ENCODE measurements at places on chromosomes 6 and 20. TPM values are rescaled to one million over a fixed set of nuclear protein-coding genes. Genes with fewer than 3 reads are reported as not detected.

CALHM4 gene
- not detected for total RNA-seq

- peaks cover 36% of the 10 kb centered on the region for H3K4me1 ChIP-seq
- DNase-seq: no peak
- H3K27ac ChIP-seq: peak overlapping the region; percentile 57
Measured at GRCh38 chr6:123925842-123926399, 122.3 kb downstream of the NKAIN2 start.

DNA sequence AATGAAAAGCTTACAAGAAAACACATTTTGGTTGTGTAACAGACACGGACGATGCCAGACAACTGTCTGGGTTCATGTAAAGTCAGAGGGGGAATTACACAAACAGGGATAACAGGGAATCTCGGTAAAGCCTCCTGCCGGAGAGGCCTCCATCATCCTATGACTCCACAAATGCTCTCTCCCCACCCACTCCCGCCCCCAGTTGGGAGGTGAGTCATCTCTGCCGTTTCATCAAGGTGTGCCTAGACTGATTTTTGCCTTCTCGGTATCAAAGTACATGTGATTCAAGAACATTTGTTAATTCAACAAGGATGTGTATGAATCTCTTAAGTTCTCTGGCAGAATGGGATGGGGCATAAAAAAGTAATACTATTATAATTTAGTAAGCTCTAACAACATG lies 304.9 kb upstream of the PRDM1 start:
- no peaks in the 10 kb centered on the region for H3K36me3 ChIP-seq
- no peak overlapping the region for H3K27ac ChIP-seq
- DNase-seq: no peak
- peaks cover 9% of the 10 kb centered on the region for H3K27me3 ChIP-seq
- no peaks in the 10 kb centered on the region for H3K4me1 ChIP-seq

DNA sequence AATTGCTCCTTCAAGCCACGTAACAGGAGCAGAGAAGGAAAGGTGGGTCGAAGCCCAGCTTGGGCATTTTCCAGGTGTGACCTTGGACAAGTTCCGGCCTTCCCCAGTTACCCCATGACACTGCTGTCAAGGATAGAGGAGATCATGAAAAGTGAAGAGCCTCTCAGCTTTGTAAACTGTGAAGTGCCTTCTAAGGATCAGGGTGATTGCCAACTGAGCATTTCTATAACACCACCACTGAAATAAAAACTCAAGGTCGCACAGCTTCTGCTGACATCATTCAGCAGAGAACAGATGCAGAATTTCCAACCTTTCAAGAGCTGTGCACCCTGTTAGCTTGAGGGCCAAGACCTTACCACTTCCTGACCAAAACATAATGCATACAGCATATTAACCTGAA lies 24.0 kb upstream of the ZMYND8 start:
- no peaks in the 10 kb centered on the region for H3K27me3 ChIP-seq
- H3K4me3 ChIP-seq: no peak overlapping the region
- H3K27ac ChIP-seq: no peak overlapping the region
- DNase-seq: no peak

DNA sequence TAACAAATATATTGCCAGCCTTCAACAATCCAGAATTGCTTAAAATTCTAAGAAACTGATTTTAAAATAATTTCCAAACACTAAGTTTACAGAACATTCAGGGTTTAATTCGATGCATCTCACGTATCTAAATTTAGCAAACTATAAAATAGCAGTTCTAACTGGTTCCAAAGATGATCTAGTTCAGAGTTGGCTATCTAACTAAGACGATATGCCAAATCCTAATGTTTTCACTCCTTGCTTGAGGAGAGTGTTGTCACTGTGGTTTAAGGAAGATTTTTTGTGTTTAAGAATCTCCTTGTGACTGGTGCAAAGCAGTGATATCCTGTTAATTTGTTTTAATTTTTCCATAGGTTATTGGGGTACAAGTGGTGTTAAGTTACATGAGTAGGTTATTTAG lies 311.5 kb upstream of the ID4 start:
- DNase-seq: no peak
- no peak overlapping the region for H3K4me3 ChIP-seq
- H3K27me3 ChIP-seq: no peaks in the 10 kb centered on the region
- no peak overlapping the region for H3K27ac ChIP-seq
- no peaks in the 10 kb centered on the region for H3K4me1 ChIP-seq
- no peaks in the 10 kb centered on the region for H3K36me3 ChIP-seq

DNA sequence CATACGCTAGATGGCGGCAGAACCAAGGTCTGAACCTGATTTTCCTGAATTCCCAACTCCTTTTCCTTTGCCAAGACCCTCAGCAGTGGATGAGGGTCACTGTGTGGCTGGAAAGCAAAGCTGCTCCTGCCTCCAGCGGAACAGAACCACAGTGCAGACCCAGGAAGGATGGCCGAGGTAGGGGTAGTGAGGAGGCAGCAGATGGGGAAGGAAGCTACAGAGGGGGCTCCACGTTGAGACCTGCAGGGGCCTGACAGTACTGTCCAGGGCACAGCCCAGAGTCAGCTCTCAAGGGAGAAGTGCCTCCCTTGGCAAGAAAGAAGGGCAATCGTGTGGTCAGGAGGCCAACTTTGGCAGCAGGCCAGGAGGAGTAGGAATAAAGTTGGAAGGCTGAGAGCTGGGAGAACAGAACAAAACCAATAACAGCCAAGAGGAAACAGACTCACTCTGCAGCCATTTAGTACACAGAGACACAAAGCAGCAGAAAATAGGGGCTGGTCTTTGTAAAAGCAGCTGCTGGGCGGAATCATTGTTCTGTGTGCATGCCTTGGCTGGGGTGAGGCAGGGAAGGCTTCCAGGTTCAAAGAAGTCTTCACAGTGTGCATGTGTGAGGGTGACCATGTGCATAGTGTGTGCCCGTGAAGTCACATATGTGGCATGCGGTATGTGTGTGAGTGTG lies 3.1 kb downstream of the GABRR2 start:
- no peak for DNase-seq
- peaks cover 4% of the 10 kb centered on the region for H3K36me3 ChIP-seq
- H3K4me1 ChIP-seq: peaks cover 36% of the 10 kb centered on the region
- H3K4me3 ChIP-seq: peak overlapping the region; percentile 41
- peak overlapping the region; percentile 67 for H3K27ac ChIP-seq
- H3K27me3 ChIP-seq: peaks cover 11% of the 10 kb centered on the region

GRCh38 chr6:2381872-2382661 lies 136.7 kb upstream of the GMDS start:
- no peaks in the 10 kb centered on the region for H3K27me3 ChIP-seq
- H3K27ac ChIP-seq: no peak overlapping the region
- H3K36me3 ChIP-seq: no peaks in the 10 kb centered on the region

DNA sequence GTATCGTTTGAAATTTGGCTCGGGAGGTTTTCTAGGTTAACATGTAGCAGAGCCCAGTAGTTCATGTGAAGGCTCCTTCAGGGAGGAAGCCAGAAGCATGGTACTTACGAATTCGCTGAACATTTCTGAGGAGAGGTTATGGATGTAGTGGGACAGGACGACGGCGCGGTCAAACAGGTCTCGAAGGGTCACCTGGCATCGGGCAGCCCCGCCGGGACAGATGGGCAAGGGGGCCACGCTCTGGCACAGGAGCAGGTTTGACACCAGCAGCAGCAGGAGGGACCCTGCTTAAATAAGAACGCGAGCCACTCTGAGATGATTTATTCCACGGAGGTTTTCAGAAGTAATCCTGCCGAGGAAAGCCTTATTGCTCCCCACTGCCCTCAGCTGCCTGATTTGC lies 2.5 kb downstream of the PRL start:
- peaks cover 5% of the 10 kb centered on the region for H3K4me1 ChIP-seq
- DNase-seq: no peak
- H3K4me3 ChIP-seq: no peak overlapping the region
- peaks cover 3% of the 10 kb centered on the region for H3K27me3 ChIP-seq
- H3K36me3 ChIP-seq: no peaks in the 10 kb centered on the region

Data from osteocyte (in vitro differentiated cells).